AG10803 (cell line): ENCODE measurements at places on chromosomes 13 and 19.
A peak's percentile ranks its signal among the peaks of the same experiment; 100 is the strongest.

DNA sequence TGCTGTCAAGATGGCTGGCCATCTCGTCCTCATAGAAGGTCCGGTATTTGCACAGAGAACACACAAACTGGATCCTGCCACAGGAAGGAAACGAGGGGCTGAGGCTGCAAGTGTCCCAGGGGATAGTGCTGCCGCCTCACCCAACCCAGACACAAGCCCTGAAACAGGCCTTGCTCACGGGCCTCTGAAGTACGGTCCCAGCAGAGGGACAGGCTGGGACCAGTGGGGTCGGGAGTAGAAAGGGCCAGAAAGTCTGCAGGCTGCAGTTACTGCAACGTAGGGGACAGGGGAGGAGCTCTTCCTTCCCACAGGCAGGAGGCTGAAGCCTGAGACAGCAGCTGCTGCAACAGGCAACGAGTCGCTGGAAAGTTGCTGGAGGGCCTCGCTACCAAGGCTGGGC is 18.2 kb upstream of the AKAP8 start:
- DNase-seq, result no peak

- peak; percentile 49 for DNase-seq
Measured at GRCh38 chr19:44744871-44745332, 3.6 kb upstream of the BCL3 start.

GRCh38 chr13:37657956-37658355 is 59.4 kb upstream of the POSTN start:
- no peak for DNase-seq

GRCh38 chr19:36436531-36436930 is 18.1 kb upstream of the ZFP82 start:
- DNase-seq, result no peak

- no peak for DNase-seq
Measured at GRCh38 chr19:33390908-33391630, 17.6 kb downstream of the CEBPG start.

DNA sequence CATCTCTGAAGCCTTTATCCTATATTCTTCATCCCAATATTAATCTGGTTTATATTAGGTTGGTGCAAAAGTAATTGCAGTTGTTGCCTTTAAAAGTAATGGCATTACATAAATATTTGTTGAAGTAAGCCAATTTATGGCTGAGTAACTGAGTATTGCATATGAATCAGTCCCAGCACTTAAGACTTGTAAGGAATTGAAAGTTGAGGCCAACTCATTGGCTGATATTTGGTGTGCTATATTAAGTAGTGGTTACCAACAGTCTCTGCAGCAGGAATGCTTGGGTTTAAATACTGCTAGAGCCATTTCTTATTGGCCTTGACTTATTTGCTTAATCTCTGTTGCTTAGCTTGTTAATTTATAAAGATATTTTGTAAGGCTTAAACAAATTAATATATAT is 460.7 kb downstream of the GPC6 start:
- DNase-seq, result peak; percentile 43

GRCh38 chr19:38737281-38737865 is 6.9 kb downstream of the CAPN12 start:
- no peak for DNase-seq

- DNase-seq, result no peak
Measured at GRCh38 chr19:30379841-30380610, 7.8 kb downstream of the ZNF536 start.

DNA sequence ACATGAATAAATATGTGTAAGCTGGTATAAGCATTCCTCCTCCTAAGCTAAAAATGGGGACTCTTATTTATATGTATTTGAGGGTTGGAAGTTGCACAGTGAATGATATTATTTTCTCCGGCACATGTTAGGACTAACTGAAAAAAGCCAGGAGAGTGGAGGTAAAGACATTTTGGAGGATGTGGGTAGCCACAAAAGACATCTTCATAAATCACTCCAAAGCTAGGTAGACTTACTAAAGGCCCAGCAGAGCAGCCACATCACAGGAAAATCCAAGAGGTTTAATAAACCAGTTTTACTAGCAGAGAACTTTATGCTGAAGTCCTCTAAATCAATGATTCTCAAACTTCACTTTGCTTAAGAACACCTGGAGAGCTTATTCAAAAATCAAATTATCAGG is 424.7 kb downstream of the KCTD12 start:
- DNase-seq, result no peak

- DNase-seq, result no peak
Measured at GRCh38 chr19:18446145-18446810, 8.3 kb upstream of the ISYNA1 start.

DNA sequence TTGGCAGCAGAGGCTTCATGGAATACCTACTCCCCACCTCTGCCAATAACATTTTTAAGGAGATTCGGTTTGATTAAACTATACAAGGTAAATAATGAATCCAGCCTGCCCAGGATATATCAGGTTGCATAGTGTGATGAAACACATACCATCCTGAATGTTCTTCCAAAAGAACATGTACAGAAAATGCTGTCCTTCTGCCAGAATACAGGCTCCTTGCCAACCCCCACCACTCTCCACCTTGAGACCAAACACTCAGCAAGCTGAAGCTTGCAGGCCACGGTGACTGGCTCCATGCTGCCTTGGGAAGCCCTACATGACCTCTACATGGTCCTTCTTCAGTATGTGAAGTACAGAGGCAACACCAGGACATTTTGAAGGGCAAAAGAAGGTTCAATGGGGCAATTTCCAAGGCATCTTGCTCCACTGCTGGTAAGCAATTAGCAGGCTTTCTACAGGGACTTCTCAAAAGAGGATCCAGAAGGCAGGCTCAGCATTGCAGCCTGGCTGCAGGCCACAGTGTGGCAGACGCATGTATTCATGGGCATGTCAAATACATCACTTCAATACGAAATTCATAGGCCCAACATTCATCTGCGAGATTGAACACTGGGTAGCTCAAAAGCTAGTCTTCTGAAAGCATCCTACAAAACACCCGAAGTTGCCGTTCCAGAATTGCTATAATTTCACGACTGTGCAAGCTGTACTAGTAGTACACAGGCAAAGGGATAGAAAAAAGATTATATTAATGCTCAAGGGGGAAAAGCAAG is 62.4 kb upstream of the SERP2 start:
- peak; percentile 7 for DNase-seq

GRCh38 chr13:60745343-60745742 is 348.3 kb downstream of the TDRD3 start:
- DNase-seq, result no peak

DNA sequence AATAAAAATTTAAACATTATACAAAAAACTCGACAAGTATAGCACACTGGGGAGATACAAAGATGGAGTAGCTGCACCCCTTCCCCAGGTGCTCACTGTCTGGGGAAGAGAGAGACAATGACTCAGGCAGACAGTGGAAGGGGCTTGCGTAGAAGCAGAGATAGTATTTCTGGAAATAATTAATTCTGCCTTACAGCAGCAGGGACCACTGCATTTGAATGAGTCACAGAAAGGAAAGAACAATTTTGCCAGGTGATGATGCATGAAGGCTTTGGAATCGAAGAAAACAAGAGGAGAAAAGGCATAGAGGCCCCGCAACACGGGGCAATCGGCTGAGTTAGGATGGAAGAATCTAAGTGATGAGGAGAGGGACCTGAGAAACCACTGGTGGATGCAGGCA is 447.4 kb downstream of the EFNB2 start:
- DNase-seq, result no peak

DNA sequence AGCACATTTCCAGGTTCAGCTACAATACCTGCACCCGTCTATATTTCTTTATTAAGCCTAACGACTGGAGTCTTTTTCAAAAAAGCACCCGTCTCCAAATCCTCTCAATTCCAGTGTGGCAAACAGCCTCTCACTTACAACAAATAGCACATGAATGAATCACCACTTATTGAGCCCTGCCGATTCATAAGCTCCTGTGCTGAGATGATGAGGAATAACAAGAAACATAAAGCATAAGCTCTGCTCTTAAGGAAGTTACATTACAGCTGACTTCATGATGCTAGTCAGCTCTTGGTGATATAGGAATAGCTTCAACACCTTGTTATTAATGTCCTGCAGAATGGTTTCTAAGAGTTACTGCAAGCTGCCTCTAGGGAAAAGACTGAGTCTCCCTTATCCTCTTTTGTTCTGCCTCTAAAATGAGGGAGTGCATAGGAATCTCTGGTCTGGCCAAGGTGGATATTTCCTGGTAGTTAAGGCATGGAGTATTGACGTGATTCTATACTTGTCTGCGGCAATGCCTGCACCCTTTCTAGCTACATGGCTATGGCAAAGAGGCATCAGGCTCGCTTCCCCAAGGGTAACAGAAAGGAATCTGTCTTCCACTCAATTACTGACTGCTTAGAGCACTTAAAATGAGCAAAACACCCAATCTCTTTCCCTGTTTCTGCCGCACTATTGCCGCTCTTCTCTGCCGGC is 195.7 kb downstream of the KLF12 start:
- DNase-seq, result peak; percentile 87

DNA sequence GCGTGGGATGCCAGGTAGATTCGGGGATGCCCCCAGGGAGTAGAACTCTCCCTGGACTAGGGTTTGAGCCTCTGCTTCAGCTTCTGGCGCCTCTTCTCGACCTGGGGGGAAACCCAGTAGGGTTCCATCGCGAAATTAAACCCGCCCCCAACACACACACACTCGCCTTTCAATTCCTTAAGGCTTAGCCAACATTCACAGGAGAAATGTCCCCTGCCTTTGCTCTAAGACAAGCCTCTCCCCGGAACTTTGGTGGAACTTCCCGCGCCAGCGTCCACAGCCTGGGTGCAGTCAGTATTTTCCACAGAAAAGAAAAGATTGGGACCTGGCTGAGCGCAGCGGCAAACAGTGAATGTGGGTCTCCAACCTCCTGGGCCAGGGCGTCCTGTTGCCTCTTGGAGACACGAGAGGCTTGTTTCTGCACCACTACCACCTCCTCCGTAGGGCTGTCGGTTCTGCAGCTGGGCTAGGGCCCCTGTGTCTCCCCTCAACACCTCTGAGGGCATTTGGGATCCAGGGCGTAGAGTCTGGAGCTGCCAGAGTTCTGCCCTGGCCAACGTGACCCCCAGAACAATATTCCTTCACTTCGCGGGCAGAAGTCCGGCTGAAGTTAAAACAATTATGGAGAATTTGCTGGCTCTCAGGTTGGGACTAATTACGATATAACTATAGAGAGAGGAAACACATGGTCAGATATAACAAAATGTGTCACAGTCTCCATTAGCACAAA is 3.2 kb downstream of the PDX1 start:
- DNase-seq, result no peak

DNA sequence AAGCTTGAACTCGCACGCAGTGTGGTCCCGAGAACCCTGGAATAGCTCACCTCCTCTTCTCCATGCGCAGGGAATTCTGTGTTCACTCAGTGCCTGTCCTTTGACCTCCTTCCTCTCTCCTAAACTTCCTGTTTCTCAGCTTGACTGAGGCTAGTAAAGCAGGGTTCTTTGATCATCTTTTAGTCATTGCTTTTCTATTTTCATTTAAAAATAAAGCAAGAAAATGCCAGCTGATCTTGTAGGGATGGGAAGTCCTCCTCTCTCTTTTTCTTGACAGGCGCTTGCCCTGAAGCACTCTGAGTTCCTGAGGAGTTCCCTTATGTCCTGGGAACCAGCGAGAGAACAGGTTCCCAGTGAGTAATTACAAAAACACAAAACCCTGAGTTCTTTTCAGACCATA is 62.8 kb downstream of the ARHGEF7 start:
- peak; percentile 48 for DNase-seq

DNA sequence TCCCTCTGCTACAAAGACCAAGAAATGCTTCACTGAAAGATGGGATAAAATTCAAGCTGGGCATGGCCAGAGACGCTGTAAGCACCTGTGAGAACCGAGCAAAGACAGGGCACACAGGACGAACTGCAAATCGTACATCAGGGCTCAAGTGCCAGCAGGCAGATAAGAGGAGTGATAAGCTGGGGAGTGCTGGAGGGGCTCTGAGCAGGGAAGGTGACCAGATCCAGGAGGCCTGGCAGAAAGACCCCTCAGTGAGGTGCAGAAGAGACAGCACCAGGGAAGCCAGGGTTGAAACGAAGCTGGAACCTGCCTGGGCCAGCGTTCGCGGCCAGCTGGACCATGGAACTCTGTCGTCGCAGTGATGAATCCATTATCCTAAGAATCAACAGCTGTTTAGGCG is 10.2 kb downstream of the RAB20 start:
- DNase-seq, result no peak

- no peak for DNase-seq
Measured at GRCh38 chr19:34508540-34508939, 27.0 kb downstream of the WTIP start.

- DNase-seq, result no peak
Measured at GRCh38 chr13:75153386-75153785, 328.6 kb downstream of the TBC1D4 start.

- DNase-seq, result no peak
Measured at GRCh38 chr19:38273499-38273898, 9.1 kb downstream of the SPINT2 start.

GRCh38 chr13:78323848-78324247 is 279.5 kb downstream of the POU4F1 start:
- DNase-seq, result no peak

DNA sequence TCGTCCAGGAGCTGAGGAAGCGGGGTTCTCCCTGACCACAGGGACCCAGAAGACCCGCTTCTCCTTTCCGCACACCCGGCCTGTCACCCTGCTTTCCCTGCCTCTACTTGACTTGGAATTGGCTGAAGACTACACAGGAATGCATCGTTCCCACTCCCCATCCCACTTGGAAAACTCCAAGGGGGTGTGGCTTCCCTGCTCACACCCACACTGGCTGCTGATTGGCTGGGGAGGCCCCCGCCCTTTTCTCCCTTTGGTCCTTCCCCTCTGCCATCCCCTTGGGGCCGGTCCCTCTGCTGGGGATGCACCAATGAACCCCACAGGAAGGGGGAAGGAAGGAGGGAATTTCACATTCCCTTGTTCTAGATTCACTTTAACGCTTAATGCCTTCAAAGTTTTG is 18.9 kb downstream of the VASP start:
- DNase-seq, result peak; percentile 56

DNA sequence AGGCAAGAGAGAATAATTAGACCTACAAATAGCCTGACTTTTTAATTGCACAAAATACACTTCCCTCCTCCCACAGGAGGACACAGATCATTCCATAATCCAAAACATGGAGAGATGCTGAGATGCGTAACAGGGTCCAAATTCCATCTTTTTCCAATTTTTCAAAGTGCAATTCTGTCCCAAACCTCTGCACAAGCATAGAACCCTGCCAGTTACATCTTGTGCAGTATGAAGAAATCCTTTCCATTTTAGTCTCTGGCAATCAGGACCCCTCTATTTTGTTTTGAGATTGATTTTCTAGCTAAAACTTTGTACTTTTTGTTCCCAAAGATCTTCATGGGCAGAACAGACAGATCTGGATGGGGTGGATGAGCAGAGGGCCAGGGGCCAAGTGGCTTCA is 209.2 kb downstream of the B3GLCT start:
- no peak for DNase-seq

DNA sequence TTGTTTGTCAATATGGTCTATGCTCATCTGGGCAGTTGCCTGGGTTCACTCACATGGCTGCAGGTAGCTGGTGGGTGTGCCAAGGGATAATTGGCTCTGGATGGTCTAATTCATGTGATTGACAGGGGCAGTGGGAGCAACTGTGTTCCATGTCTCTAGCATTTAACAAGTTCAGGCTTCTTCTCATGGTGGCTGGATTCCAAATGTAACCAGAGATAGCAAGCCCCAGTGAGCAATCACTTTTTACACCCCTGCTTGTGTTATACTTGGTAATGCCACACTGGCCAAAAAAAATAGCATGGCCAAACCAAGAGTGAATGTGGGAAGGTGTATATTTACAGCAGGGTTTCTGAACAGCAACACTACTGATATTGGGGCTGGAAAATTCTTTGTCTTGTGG is 89.6 kb upstream of the TNFSF11 start:
- DNase-seq, result no peak

- no peak for DNase-seq
Measured at GRCh38 chr19:29520390-29520789, 5.4 kb upstream of the VSTM2B start.
